ENCODE measurements at places on chromosomes 5 and 9.
A peak's percentile ranks its signal among the peaks of the same experiment; 100 is the strongest.

DNA sequence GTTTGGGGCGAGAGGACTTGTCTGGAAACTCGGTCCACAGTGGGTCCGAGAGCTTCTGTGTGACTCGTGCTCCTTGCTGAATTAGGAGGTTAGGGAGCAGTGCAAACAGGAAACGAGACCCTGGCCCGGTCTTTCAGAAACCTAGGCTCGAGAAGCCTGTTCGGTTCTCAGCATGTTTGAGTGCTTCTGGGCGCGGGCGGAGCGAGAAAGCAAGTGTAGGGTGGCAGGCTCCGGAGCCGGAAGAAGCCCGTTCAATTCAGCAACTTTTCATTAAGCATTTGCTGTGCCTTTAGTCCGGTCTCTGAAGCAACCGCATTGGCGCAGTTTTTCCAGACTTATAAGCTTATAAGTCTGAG, 547 bp downstream of the CLTA start:
- DNase-seq: peak; percentile 56

DNA sequence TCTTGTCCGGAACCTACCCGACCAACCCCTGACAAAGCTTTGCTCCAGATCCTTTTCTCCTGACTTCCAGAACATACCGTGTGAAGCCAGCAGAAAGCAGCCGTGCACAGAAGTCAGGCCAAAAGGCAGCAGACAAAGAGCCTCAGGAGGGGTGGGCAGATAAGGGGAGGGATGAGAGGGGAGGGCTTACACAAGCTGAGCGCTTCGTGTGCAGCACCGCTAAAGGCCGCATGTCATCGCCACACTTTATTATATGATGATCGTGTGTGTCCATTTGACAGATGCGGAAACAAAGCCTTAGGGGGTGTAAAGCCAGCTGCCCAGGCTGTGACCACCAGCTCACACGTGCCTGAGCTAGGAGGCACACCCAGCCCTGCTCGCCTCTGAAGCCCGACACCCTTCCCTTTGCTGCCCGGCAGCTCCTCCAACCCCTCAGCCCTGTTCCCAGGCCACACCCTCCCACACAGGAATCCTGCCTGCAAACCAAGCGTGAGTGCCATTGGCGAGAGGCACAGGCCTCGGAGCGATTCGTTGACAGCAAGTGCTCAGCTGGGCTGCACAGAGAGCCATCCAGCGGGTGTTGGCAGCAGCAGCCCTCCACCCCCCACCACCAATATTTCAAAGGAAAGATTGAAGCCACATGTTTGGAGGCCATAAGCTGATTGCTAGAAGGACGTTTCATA, 170.5 kb upstream of the SMIM23 start:
- DNase-seq: no peak

GRCh38 chr5:59178482-59178881, 595.6 kb downstream of the RAB3C start:
- DNase-seq: no peak

DNA sequence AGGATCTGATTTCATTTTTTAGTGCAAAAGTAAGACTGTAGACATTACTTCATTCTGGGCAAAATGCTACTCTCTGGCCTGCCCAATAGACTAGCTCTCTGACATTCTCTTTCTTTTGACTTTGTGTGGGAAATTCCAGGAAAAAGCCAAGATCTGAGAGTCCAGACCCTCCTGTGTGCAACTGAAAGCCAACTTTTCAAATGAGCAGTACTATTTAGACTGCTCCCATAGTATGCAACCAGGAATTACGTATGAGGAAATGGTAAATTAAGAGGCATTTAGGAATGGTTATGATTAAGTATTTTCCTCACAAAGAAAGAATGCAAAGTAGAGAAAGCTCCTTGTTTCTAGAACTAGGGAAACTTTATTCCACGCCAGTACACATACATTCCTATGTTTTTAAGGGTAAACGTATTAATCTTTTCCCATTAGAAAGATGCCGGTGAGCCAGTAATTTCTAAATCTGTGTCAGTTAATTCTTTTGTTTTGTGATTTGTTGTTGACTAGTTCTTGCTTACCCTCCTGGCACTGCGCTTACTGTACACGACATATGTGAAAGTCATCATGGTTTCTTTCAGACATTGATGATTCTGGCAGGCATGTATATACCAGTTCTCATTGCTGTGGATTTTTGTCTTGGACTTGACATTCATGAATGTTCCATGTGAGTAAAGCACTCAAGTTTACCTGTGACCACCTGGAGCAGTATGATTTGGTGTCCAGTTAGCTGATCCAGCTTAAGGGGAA, 56.0 kb downstream of the AOPEP start:
- no peak for DNase-seq

DNA sequence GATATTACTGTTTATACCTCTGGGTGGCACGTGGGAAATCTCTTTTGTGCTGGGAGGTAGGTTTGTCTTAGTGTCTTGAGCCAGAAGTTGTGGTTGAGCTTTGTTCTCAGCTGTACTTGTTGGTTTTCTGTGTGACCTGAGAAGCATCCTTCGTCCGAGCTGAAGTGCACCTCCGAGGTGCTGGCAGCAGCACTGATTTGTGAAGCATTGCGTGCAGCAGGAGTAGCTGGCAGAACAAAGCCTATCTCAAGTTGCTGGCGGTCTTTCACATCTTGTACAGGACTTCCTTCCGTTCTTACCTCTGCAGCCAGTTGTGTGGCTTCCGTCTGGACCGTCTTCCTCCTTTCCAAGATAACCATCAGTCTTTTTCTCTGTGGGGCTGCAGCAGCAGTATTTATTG, 4.3 kb downstream of the PRRC2B start:
- DNase-seq: peak; percentile 50

DNA sequence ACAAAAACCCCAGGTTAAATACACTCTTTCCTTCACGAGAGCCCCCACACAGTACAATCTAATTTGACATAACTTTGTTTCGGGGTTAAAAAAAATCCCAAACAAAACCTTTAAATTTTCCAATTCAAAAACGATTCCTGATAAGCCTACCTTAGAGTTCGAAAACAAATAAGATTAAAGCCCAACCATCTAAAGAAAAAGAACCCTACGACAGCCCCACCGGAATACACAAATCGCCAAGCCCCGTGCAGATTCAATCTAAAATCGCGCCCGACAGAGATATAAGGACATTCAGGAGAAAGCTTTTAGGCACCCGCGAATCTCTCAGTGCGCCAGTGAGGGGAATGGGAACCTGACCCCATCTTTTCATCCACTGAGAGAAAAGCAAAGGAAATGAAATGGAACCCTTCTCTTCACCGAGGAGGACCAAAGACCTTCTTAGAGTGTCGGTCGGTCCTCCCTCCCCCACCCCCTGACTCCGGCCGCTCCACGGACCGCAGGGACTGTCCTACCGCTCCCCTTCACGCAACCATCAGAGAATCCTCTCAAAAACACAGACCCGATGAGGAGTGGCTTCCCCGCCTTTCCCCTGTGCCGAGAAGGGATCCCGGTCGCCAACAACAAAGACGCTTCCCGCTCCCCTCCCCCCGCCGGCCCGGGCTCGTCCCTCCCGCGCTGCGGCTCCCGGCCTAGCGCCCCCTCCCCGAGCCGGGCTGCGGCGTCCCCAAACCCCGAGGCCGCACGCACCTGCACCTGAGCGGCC, 925 bp downstream of the ABHD17B start:
- peak; percentile 14 for DNase-seq

GRCh38 chr5:59126708-59127573, 544.1 kb downstream of the RAB3C start:
- no peak for DNase-seq

DNA sequence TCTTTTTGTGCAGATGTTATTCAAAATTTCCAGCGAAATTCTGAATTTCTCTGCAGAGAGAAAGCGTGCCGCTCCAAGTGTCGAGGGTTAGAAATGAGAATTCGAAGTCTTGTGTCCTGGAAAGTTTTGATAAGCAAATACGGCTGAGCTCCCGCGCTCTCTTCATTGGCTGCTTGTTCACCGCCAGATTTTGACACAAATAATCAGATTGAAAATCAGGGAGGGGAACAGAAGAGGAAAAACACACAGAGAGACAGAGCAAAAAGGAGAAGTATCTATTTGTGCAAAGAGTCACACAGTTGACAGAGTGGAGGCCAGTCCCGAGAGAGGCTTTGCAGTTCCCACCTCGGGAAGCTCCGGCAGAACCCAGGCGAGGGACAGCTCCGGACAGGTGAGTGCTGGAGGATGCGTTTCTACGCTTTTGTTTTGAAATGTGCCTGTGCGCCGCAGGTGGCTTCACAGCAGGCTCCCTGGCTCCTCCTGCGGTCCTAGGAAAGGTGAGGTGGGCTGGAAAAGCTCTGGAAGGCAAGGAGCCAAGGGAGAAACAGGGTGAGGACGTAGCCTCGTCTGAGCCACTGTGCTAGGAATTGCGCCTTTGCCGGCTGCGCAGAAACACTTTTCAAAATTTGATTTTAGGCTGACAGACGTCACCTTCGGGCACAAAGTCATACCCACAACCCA, at the start of gene GFI1B:
TSS of gene GFI1B (plus strand) at position 244 of the 681 bp plus-strand sequence. CDS start 7,985 bp downstream, outside the sequence.
- DNase-seq: no peak

DNA sequence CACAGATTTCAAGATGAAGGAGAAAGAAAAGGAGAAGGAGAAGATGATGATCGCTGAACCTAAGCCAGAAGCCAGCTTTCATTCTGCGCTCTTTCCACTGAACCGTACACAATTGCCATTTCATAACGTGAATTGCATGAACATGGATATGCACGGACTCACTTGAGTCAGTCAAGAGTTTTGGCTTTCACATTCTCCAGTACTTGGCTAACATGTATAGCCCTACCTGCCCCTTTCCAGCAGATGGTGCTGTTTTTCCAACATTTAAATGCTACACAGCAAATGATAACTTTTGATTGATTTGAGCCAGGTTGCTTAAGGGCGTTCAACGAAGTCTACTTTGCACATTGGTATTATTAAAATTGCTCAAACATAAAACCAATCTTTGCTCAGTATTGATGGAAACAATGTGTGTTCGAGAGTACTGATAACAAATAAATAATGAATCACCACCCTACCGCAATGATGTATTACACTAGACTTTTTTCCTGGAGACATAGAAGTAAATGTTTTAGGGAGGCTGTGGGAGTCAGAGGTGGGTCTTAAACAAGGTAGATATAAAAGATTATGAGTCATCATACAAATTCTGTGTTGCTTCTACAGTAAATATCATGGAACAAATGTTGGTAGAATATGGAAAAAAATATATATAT, 196.4 kb downstream of the TRPM3 start:
- DNase-seq: no peak

- no peak for DNase-seq
Measured at GRCh38 chr5:72380492-72381274, 60.5 kb downstream of the PTCD2 start.

DNA sequence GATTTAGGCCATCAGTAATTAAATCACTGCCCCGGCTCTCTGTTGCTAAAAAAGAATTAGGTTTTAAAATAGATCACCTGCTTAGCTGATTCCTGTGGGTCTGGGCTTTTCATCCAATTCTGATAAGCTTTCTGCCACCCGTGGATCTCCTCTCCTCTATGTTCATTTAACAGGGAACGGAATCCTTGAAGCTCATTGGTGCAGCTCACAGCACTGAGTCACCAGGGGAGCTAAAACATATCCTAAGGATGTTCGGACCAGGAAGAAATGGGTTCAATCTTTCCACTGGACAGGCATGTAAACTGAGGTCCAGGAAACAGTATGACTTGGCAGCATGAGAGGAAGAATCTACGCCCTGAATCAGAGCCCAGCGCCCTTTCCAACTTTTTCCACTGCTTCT, 267.1 kb upstream of the GRIA1 start:
- DNase-seq: no peak
